ENCODE measurements at places on chromosomes 1 and 21.

GRCh38 chr1:44512313-44512885, 107.3 kb downstream of the RNF220 start:
- DNase-seq = no peak

DNA sequence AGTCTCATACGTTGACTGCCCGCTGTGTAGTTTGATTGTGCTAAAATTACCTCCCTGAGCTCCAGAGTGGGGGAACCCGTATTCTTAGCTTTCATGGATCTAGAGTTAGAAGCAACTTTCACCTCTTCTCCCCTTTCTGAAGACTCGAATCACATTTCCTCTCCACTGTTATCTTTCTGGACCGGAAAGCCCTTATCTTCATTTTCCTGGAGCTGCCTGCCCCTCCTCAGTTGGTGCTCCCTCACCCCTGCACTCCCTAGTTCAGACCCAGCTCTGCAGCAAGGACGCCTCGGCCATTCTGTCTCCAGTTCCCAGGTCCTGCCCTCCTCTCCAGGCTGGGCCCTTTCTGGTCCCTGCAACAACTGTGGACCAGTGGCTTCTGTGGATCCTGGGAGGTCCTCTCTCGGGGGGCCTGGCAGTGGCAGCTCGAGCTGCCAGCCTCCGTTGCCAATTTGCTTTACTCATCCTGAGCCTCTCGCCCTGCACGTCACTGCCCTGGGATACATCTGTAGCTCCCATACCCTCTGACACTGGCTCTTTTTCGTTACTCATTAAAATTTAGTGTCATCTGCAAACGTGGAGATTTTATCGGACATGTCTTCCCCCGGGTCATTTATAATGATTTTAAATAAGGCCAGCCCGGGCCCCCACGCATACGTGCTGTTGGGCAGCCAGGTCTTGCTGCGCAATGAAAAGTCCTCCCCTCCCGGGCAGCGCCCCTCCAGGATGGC, 141.5 kb upstream of the VAMP3 start:
- no peak for DNase-seq

DNA sequence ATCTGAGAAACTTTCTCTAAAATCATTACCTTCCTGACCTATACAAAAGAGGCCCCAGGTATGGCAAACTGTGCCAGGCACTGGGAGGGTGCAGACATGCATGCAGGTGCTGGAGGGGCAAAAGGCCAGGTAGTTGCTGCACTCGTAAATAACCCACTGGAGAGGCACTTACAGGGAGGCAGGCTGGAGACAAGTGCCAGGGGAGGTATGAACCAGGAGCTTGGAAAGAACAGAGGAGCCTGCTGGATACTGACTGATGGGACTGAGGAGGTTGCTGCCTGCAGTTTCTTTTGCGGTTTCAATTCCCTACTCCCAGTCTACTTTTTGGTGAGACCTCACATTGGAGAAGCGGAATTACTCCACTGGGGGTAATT, 113.9 kb downstream of the DSCAM start:
- DNase-seq = no peak

GRCh38 chr1:46405724-46406123, 11.6 kb downstream of the FAAH start:
- no peak for DNase-seq

GRCh38 chr1:77413541-77414335, 131.9 kb downstream of the AK5 start:
- no peak for DNase-seq

- no peak for DNase-seq
Measured at GRCh38 chr1:12630946-12631530, 12.8 kb upstream of the AADACL4 start.

DNA sequence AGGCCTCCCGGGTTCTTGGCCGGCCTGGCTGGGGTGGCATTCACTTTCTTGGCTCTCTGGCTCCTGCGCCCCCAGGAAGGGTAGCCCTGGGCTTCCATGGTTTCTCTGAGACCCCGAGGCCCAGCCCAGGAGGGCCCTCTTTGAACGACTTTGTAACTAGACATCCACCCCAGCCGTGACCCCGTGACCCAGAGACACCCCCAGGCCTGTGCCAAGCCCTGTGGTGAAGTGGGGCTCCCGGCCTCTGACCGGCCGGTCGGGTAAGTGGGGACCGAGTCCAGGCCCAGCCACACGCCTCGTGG, 64.0 kb downstream of the COL18A1 start:
- no peak for DNase-seq

- DNase-seq = no peak
Measured at GRCh38 chr1:188240772-188241406, 1412.1 kb downstream of the PLA2G4A start.

DNA sequence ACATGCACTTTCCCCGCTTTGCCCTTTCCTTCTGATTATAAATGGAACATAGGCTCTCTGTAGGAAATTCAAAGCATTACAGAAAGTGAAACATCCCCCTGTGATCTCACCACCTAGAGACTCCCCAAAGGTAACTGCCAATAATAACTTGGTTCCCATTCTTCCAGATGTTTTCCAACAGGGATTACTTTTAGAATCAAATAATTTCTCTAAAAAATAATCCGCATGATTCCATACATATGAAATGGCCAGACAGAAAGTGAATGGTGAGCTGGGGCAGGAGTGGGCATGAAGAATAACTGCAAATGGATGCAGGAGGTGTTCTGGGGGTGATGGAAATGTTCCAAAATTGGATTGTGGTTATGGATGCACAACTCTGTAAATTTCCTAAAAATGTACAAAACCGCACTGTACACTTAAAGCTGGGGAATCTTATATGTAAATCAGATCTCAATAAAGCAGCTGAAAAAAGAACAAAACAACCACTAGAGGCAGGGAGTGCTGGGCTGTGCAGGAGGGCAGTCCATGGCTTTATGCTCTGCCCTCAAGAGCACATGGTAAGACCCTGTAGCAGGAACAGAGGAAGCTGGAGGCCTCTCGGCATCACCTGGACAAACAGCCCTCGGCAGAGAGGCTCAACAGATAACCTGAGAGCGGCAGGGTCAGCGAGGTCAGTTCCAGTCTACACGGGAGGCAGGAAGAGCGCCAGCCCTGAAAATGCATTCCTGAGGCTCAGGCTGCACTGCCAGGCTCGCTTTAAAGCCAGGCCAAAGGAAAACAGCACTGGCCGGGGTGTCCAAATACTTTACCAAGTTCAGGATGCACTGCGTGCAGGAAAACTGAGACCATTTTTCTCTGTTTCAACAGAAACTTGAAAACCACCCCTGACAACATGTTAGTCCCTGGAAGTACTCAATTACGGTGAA, 39.7 kb downstream of the CAPZB start:
- DNase-seq = no peak

- no peak for DNase-seq
Measured at GRCh38 chr1:18090636-18091035, 17.0 kb upstream of the IGSF21 start.

DNA sequence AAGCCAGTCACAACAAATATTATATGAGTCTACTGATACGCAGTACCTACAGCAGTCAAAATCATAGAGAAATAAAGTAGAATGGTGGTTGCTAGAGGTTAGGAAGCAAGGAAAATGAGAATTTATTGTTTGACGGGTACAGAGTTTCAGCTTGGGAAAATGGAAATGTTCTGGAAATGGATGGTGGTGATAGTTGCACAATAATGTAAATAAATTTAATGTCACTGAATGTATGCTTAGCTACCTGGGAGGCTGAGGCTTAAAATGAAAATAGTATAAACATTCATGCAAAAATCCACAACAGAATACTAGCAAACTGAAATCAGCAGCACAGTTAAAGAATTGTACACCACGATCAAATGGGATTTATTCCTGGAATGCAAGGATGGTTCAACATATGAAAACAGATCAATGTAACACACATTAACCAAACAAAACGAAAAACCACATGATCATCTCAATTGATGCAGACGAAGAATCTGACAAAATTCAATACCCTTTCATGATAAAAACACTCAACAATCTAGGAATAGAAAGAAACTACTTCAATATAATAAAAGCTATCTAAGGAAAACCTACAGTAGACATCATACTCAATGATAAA, 10.7 kb downstream of the TUT4 start:
- no peak for DNase-seq

- no peak for DNase-seq
Measured at GRCh38 chr21:32044205-32045180, 171.7 kb downstream of the HUNK start.

- DNase-seq = no peak
Measured at GRCh38 chr1:86868477-86868876, 45.4 kb downstream of the SELENOF start.

GRCh38 chr1:29682171-29682918, 446.0 kb downstream of the PTPRU start:
- DNase-seq = no peak

- no peak for DNase-seq
Measured at GRCh38 chr1:19370453-19371170, 58.5 kb downstream of the SLC66A1 start.

- DNase-seq = no peak
Measured at GRCh38 chr1:53401813-53402745, 57.1 kb upstream of the DMRTB1 start.

GRCh38 chr1:59678040-59678439, 136.7 kb upstream of the HOOK1 start:
- DNase-seq = no peak

DNA sequence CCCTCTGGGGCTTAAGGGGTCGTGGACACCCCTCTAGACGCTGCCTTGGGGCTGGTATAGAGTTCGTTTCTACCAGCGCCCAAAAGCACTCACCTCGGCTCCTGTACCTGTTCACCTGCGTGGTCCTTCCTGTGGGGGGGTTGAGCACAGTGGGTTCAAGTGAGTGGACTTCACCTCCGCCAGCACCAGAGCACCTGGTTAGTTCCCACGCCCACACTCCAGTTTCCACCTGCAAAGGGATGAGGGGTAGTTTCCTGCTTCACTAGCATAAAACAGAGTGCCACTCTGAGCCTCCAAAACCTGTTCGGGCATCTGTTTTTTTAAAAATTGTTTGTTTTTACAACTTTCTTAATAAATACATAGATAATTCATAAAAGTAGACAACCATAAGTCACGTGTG, 64.5 kb upstream of the SIPA1L2 start:
- DNase-seq = no peak

DNA sequence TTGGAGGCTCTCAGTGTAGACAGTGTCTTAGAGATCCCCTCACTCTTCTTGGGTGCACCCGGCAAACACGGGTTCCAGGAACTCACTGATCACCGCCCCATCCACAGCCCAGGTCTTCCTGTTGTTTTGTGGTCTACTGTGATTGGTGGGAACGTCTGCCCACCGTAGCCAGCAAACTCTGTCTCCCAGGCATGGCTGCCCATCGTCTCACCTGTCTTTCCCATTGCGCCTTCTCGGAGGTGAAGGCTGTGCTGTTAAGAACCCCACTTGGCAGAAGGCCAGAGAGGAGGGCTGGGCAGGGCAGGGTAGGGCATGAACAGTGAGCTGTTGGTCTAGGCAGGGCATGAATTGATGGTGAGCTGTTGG, 14.1 kb upstream of the KCNA2 start:
- no peak for DNase-seq

DNA sequence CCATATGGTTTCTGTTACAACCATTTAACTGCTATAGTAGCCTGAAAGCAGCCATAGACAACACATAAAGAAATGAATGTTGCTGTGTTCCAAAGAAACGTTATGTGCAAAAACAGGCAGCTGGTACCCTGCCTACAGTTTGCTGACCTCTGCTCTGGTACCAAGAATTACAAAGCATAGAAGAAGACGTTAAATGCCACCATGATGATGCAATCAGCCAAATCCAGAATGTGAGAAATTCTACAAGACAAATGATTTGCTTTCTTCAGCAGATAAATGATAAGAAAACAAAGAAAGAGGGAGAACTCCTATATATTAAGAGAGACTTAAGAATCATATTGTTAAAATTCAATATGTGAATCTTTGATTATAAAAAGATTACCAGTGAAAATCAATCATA, 97.8 kb upstream of the PDE4B start:
- DNase-seq = no peak

DNA sequence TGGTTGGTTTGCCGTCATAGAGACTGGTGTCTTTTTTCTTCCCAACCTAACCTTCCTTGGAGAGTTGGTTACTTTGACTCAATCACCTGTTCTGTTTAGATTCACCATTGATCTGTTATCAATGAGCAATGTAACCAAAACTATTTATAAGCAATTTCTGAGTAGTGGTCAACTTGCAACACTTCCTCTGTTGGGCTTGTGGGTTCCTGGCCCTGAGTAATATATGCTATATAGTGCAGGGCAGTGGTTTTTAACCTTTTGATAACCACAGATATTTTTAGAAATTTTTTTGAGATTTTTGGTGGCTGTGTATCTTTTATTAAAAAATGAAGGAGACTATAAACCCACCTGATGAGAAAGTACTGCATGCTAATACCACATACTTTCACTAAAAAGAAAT, 9.4 kb upstream of the XCL1 start:
- DNase-seq = no peak

GRCh38 chr21:36716387-36716786, 17.5 kb downstream of the SIM2 start:
- no peak for DNase-seq

- DNase-seq = no peak
Measured at GRCh38 chr1:36076979-36077573, 6.8 kb upstream of the TEKT2 start.

- DNase-seq = no peak
Measured at GRCh38 chr1:54487571-54488050, 60.4 kb upstream of the ACOT11 start.
